ENCODE measurements at places on chromosomes 2 and 18.

- no peak for DNase-seq
Measured at GRCh38 chr18:27713037-27713737, 463.7 kb downstream of the CDH2 start.

GRCh38 chr2:9753665-9754531 is 89.4 kb upstream of the TAF1B start:
- peak; percentile 74 for DNase-seq

- DNase-seq: no peak
Measured at GRCh38 chr2:169136885-169137534, 67.6 kb downstream of the DHRS9 start.

DNA sequence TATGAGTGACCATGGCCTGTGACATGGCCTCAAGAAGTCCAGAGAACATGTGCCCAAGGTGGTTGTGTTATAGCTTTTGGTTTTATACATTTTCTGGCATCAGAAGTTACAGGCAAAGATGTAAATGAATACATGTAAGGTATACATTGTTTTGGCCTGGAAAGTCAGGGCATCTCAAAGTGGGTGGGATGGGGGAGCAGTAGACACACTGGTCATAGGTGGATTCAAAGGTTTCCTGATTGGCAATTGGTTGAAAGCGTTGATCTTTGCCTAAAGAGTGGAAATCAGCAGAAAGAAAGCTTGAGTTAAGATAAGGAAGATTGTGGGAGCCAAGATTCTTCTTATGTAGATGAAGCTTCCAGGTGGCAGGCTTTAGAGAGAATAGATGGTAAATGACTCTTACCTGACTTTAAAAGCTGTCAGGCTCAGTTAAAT is 62.1 kb upstream of the DYNAP start:
- DNase-seq: no peak

GRCh38 chr18:70279470-70279869 is 9.4 kb upstream of the SOCS6 start:
- DNase-seq: no peak

Measured in stimulated activated CD4-positive, alpha-beta T cell treated with anti-CD3 and anti-CD28 coated beads, Interleukin-4, amount 100 ng/mL, for 24 hours (primary cell).